Suprapubic skin (tissue), 4 donors: ENCODE measurements at places on chromosomes 7 and 10.

GRCh38 chr7:157480371-157481050 lies 143.7 kb downstream of the DNAJB6 start:
- no peak for DNase-seq

DNA sequence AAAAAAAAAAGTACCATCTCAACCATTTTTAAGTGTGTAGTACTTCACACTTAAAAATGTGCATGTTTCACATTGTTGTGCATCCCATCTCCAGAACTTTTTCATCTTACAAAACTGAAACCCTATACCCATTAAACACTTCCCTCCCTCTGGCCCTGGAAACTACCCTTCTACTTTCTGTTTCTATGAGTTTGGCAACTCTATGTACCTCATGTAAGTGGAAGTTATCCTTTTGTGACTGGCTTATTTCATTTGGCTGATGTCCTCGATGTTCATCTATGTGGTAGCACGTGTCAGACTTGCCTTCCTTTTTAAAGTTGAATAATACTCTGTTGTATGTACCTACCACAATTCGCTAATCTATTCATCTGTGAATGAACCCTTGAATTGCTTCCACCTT lies 12.2 kb downstream of the KCNMA1 start:
- no peak for DNase-seq

GRCh38 chr7:102282465-102283362 lies 4.0 kb upstream of the SH2B2 start:
- no peak for DNase-seq

- DNase-seq = no peak
Observed at GRCh38 chr10:123417414-123417813, 248.7 kb upstream of the GPR26 start.

DNA sequence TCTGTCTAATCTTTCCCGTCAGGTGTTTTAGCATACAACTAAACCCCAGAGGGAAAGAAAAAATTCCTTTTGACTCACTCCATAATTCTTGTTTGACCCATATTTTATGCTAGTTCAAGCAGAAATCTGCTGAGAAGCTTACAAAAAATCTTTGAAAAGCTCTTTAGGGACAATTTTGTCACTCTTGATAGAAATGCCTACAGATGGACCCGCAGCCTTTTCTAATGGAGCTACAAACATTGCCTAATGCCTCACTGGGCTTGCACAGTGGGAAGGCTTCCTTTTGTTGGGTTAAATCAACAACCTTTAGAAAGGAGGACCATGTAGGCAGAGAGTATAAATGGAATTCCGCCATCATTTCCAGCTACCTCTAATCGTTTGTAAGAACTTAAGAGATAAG lies 344.5 kb downstream of the PCLO start:
- DNase-seq = no peak

GRCh38 chr7:137086896-137087295 lies 218.4 kb downstream of the CHRM2 start:
- DNase-seq = no peak

- DNase-seq = no peak
Observed at GRCh38 chr7:35784332-35784731, 16.5 kb upstream of the SEPTIN7 start.

- no peak for DNase-seq
Observed at GRCh38 chr10:90969121-90969534, 48.2 kb upstream of the ANKRD1 start.

DNA sequence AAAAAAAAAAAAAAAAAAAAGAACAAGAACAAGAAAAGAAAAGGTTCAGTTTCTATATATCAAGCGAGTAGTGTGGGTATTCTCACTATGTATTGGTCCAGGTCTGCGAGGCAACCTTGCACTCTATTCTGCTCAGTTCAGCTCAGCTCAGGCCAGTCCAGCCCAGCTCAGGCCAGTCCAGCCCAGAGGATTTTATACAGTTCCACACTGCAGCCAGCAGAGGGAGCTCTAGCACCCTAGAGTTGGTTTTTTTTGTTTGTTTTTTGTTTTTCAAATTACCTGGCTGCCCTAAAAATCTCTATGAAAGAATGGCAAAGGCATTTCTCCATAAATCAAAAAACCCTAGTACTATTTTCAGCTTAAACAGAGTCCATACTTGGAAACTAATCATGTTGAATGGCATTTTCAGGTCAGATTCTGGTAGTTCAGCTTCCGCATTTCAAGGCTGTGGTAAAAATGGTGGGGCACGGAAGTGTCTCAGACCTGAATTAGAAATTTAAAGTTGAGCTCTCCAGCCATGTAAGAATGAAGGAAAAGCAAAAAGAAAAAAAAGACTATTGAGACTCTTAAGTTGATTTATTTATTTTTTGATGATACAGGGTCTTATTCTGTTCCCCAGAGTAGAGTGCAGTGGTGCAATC lies 55.2 kb upstream of the GSDME start:
- no peak for DNase-seq

DNA sequence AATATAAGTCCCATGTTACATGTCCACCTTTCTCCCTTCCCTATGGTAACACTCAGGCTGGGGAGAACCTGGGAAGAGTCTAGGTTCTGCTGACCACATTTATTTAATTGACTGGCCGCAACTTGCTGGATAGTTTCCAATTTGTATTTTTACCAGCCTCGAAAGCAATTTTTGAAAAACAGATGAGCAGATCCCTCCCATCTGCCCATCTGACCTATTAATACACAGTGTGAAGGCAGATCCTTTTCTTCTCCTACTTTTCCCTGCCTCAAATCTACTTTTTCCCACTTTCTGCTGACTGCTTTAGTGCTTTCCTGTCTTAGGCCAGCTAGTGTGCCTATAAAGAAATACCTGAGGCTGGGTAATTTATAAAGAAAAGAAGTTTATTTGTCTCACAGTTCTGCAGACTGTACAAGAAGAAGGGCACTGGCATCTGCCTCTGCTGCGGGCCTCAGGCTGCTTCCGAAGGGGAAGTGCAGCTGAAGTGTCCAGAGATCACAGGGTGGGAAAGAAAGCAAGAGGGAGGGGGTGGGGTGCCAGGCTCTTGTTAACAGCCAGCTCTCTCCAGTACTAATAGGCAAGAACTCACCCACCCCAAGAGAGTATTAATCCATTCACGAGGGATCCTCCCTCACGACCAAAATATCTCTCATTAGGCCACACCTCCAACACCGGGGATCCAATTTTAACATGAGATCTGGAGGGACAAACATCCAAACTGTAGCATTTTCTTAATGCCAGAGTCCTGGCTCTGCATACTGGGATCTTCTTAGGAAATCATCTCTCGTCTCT lies 336.0 kb upstream of the IGFBP3 start:
- no peak for DNase-seq

- DNase-seq = no peak
Observed at GRCh38 chr10:76082956-76083355, 651.5 kb downstream of the LRMDA start.

DNA sequence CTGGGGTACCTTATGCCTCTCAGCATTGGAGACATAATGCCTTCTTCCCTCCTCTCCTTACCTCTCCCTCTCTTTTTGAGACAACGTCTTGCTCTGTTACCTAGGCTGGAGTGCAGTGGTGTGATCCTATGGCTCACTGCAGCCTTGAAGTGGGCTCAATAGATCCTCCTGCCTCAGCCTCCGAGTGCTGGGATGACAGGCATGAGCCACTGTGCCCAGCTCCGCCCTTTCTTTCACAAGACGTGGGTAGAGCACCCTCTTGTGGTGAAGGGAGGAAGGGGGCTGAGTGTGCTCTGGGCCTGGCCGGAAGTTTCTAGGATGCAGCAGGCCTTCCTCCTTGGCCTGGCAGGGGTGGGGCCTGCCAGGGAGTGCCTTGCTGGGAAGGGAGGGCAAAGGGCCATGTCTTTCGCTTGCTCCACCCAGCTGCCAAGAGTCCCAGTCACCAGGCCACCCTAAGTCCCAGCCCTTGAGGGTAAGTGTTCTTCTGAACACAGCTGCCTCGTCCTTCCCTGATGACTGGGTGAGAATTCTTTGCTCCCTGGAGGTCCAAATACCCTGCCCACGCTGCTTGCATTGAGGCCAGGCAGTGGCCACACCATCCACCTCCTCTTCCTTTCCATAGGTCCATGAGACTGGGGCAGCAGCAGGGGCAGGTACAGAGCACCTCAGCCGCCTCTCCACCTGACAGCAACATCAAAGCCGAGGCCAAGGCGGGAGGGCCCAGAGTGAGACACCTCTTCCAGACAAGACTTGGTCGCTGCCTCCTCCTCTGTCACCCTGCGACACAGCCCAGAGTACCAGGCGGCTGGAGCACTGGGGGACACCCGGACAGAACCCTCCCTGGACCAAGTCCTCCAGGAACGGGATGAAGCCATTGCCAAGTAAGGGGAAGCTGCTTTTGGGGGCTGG lies 3.7 kb downstream of the ABHD11 start:
- peak; percentile 90 for DNase-seq

GRCh38 chr7:142389544-142389943 lies 131.7 kb upstream of the PRSS58 start:
- DNase-seq = no peak

GRCh38 chr7:98110249-98111022 lies 3.8 kb downstream of the LMTK2 start:
- no peak for DNase-seq

GRCh38 chr7:155733582-155734444 lies 78.5 kb downstream of the SHH start:
- DNase-seq = no peak

GRCh38 chr10:100192350-100192749 lies 6.5 kb upstream of the ERLIN1 start:
- no peak for DNase-seq

DNA sequence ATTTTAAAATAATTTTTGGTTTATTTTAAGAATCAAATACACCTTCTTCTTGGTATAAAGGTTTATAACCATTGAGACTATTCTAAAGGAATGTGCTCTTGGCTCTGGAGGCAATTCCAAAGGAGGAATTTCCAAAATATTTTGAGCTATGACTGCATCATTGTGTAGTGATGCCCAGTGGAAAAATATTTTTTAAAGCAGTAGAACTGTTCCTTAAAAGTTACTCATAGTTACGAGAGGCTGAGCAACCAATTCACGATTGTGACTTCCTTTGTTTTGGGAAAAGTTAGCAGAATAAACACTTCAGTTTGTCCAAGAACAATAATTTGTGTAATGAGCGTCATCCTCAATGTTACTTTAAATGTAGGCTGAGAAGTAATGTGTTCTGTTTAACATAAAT lies 233.6 kb downstream of the BAMBI start:
- DNase-seq = no peak

GRCh38 chr10:50622706-50623662 lies 772 bp downstream of the SGMS1 start:
- peak; percentile 83 for DNase-seq

DNA sequence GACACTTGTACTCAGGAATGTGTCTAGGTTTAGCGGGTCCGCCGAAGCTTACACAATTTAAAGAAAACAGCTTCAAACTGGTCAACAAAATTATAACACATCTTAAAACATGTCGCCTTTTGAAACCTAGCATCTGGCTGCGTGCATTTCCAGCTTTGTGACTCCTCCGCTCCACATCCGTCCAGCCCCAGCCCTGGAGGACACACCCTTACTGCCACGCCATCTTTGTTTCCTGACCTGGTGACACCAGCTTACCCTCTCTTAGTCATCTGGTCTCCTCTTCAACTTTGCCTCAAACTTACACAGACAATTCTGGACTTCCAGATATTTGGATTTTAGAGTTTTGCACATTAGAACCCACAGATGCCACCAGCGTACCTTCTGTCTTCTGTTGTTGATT lies 198.7 kb upstream of the VSTM2A start:
- no peak for DNase-seq

- no peak for DNase-seq
Observed at GRCh38 chr10:53786236-53786900, 1013.8 kb upstream of the MBL2 start.

DNA sequence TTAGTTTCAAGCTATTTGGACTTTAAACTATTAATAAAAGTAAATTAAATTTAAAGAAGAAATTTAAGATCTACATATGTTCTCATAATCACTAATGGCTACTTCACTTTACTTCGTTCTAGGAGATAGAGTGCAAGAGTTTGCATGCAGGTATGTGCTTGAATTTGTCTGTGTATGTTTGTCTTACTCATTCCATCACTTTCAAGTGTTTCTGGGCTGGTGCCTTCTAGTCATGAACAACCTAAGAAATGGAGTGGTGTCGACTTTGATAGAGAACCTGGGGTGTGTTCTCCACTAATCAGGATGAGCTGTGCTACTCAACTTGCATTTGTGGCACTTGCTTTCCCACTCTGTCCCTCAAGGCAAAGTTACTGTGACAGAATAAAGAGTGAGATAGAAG lies 169.9 kb downstream of the KCND2 start:
- no peak for DNase-seq

DNA sequence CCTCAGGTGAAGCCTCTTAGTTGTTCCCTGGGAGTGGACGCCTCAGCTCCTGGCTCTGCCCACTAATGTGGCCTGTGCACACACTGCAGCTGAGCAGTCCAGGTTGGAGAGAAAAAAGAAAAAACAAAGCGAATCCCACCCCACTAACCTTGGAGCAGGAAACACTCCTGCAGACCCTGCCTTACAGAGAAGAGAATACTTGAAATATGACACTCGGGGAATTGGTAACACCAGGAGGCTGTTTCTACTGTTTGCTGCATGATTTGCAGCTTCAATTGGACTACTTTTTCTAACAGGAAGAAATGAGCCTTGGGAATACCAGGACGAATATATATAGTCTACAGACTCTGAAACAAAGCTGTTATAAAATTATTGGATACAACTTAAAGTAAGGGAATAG lies 22.2 kb downstream of the CDHR3 start:
- DNase-seq = no peak

DNA sequence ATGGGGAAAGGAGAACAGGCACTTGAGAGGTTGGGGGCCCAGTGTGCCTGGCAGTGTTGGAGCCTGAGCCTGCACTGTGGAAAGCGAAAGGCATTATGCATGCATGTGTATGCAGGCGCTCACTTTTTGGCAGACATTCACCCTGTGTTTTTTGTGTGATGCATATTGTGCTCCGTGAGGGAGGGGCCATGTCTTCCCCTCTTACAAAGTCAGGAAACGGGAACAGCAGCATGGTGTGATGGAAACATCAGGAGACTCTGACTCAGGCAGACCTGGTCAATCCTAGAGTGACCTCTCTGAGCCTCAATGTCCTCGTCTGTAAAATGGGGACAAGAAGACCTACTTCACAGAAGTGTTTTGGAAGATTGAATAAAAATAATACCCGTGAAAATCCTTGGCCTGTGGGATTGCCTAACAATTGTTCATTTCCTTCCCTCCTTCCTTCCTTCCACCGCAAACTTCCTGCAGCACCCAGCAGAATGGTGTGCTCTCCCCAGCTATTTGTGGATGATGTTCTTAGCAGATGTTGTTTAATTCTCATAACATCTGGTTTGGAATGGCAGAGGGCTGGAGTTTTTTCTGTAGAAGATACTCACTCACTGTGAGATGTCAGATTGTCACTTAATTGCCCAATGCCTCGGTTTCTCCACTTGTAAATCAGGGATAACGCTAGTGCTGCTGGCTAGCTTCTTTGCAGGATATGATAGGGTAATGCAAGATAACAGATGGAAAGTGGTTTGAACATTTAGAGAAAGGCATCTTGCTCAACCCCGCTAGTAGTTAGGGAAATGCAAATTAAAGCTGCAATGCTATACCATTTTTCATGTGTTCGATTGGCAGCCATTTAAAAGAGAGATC lies 39.8 kb downstream of the CDH23 start:
- DNase-seq = no peak

DNA sequence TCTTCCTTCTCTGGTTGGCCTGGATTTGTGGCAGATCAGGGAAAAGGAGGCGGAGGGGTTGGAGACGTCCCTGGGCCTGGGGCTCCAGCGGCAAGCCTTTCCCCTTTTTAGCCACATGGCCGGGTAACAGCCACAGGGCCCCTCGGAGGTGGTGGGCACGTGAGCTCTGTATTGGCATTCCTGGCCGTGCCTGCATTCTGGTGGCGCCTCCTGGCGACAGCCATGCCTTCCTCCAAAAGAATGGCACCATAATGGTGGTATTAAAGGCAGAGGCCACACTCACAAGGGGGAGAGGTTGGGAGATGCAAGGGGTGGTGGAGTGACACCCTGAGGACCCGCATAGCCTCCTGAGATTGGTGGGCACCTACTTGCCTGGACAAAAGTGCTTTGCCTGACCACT lies 3.0 kb upstream of the AQP1 start:
- no peak for DNase-seq
